Stimulated activated CD4-positive, alpha-beta T cell treated with anti-CD3 and anti-CD28 coated beads, Interleukin-1b, Interleukin-23, amount 100 ng/mL, for 1 hour (primary cell): ENCODE measurements at places on chromosomes 1 and 21.

GRCh38 chr1:92363401-92363800, 64.5 kb downstream of the RPAP2 start:
- DNase-seq: no peak

GRCh38 chr1:242428399-242429190, 95.9 kb downstream of the PLD5 start:
- DNase-seq: no peak

- DNase-seq: peak; percentile 16
Observed at GRCh38 chr1:234065794-234066447, 161.4 kb downstream of the SLC35F3 start.

- no peak for DNase-seq
Observed at GRCh38 chr1:25201006-25201405, 31.3 kb downstream of the SYF2 start.

- DNase-seq: no peak
Observed at GRCh38 chr1:210260096-210260495, 27.5 kb downstream of the SERTAD4 start.

GRCh38 chr1:36542962-36543515, 60.3 kb upstream of the CSF3R start:
- DNase-seq: no peak

- DNase-seq: no peak
Observed at GRCh38 chr1:150484431-150484830, 2.8 kb upstream of the TARS2 start.

GRCh38 chr1:41293779-41294178, 51.7 kb upstream of the SCMH1 start:
- no peak for DNase-seq

DNA sequence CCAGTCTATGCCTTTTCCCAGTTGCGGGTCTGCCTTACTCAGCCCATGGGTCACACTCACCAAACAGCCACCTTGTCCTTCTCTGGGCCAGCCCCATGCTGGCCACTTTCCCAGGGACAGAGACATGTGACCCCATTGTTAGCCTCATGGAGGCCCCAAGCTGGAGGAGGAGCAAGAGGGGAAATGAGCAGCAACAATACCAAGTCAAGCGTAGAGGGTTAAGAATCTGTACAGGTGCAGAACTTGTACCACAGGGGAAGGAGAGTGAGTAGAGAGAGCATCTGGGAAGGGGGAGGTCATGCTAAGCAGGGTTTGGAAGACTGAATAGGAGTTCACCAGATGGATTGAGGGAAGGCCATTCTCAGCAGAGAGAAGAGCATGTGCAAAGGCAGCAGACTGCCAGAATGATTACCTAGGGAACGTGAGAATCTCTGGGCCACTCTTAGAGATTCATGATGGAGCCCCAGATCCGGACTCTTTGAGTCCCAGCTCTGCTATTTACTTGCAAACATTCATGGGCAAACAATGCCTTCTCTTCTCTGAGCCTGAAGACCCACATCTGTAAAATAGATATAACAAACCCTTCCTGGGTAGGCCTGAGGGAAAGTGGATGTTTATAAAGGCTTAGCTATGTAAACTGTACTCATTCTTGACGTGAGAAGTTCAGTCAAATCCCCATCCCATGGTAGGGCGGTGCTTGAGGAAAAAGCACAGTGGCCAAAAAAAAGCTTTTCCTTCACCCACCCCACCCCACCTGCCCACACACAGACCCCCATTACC, 2.8 kb upstream of the SLC2A1 start:
- no peak for DNase-seq

GRCh38 chr1:171783816-171784530, 2.5 kb downstream of the METTL13 start:
- DNase-seq: no peak

GRCh38 chr1:19922015-19922688, 1.3 kb downstream of the PLA2G2E start:
- DNase-seq: no peak

GRCh38 chr1:5945445-5945844, 46.8 kb downstream of the NPHP4 start:
- no peak for DNase-seq

GRCh38 chr1:184387476-184388318, 868 bp downstream of the C1orf21 start:
- DNase-seq: no peak

DNA sequence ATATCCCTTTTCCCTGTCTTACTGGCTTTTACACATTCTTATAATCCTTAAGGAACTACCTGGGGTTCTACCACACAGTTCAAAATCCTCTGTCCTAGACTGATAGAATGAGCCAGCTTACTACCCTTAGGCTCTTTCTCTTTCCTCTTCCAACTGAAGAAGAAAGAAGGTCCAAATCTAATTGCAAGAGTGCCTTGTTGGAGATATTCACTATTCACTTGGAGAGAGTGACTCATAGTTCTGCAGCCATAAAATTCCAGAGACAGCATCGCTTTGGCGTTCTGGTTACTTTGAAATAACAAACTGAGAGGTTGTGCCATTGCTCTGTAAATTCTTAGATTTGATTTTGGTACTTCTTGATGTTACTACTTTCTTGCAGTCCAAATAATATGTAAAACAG, 4.2 kb downstream of the CADM3 start:
- no peak for DNase-seq

- no peak for DNase-seq
Observed at GRCh38 chr1:33872683-33873082, 8.8 kb downstream of the HMGB4 start.

DNA sequence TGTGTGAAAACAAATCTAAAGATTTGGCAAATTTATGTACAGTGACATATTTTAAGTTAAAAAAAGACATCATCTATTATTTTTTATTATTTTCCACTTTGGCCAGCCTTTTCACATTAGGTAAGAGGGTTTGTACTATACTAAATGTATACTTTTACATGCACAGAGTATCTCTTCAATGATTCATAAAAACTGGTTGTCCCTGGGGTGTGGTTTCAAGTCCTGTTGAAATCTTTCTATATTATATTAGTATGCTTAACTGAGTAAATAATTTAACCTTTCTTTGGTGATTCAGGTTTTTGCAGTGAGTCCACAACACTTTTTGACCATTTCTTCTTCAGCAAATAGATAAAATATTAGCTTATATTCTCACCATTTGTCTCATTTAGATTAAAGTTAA, 45.7 kb downstream of the EEIG2 start:
- DNase-seq: no peak

DNA sequence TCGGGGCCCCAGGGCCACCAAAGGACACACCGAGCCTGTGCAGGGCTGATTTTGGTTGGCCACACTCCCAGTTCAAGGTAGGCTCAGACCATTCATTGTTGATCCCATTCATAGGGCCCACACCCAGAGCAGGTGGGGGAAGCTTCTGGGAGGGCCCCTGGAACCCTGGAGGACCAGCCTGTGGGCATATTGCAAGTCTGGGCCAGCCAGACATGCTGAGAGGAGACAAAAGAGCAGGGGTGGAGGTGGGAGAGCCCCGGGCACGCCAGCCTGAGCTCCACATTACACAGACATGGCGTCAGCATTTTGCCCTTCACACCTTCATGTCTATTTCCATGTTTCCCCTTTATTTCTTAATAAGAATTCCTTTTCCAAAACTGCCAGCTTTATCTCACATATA, 25.7 kb downstream of the PMVK start:
- DNase-seq: no peak

DNA sequence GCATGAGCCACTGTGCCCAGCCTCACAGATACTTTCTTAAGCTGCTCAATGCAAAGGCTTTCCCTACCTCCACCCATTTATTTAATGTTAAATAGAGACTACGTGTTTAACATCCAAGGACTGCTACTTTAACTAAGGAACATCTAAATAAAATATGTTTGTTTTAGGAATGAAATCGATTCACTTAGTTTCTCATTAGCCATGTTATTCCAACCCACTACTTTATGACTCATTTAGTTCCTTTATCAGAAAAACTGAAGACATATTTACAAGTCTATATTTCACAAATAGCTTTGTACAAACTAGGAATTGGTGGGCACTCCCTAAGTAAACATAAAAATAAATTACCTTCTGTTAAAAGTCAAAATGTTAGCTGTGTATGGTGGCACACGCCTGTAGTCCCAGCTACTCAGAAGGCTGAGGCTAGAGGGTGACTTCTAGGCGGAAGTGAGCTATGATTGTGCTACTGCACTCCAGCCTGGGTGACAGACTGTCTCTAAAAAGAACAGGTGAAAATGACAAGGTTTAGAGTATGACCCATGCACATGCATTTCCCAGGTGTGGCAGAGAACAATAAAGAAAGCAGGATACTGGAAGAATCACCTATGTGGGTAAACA, 39.9 kb upstream of the AK4 start:
- no peak for DNase-seq

DNA sequence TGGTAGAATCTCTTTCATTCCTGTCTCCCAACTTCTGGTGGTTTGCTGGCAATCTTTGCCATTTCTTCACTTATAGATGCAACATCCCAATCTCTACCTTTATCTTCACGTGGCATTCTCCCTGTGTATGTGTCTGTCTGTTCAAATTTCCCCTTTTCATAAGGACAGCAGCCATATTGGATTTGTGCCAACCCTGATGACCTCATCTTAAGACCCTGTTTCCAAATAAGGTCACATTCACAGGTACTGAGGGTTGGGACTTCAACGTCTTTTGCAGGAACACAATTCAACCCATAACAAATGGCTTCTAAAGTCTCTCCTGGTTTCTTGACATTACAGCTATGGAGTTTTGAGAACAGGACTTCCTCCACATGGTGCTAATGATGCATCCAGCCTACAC, 84.5 kb upstream of the OLIG2 start:
- DNase-seq: no peak

GRCh38 chr1:47225430-47226100, 6.5 kb downstream of the TAL1 start:
- no peak for DNase-seq

DNA sequence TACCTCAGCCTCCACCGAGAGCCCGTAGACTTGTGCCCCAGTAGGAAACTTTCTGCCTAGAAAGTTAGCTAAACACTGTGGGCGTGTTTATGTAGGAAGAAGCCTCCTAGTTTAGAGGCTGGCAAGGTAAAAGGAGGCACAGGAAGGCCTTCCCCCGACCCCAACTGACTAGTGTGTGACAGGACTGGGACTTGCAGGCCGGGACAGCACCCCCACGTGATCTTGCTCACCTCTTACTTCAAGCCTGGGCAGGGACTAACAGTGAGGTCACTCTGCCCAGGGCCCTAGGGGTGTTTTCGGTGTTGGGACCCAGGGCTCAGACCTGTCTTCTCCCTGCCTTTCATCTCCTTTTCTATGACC, 392 bp upstream of the TAGLN2 start:
- no peak for DNase-seq

GRCh38 chr1:54978528-54979326, 1.7 kb upstream of the TMEM61 start:
- no peak for DNase-seq

- no peak for DNase-seq
Observed at GRCh38 chr1:10113501-10113900, 80.7 kb downstream of the UBE4B start.

DNA sequence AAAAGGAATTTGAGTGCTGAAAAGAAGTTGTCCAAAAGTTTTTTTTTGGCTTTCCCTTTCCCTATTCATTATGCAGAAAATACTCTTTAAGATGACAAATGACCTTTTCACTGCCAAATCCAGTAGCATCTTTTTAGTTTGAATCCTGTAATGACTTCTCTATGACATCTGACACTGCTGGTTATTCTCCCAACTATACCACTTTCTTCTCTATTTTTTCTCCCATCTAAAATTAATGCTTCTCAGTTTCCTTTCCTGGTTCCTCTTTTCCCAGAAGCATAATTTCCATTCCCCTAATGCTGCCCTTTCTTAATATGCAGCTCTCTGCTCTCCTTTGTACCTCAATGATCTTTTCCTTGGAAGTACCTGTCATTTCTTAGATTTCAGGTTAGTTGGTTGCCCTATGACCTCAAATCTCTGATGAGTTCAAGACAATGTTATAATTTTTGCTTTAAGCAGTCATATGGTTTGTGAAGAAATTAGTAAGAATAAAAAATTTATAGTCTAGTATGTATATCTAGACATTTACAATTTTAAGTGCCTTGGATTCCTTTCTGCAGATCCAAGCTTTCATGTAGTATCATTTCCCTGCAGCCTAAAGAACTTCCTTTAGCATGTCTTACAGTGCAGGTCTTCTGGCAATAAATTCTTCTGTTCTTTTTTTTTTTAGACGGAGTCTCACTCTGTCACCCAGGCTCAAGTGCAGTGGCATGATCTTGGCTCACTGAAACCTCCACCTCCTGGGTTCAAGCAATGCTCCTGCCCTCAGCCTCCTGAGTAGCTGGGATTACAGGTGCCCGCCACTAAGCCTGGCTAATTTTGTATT, 150.8 kb downstream of the CDC42BPA start:
- DNase-seq: no peak

DNA sequence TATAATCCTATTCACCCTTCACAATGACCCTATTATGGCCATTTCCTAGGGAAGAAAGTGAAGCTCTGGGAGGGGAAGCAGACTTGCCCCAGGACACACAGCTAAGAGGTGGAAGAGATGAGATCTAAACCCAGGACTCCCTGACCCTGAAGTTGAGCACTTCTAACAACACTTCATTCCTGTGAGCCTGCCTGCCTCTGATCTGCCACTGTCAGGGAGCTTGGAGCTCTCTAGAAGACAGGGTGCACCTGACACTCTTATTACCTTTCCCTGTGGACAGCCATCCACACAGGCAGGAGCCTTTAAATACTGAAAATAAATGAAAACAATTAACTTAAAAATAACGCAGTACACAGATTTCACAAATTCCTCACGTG, 599 bp downstream of the MKNK1 start:
- no peak for DNase-seq

DNA sequence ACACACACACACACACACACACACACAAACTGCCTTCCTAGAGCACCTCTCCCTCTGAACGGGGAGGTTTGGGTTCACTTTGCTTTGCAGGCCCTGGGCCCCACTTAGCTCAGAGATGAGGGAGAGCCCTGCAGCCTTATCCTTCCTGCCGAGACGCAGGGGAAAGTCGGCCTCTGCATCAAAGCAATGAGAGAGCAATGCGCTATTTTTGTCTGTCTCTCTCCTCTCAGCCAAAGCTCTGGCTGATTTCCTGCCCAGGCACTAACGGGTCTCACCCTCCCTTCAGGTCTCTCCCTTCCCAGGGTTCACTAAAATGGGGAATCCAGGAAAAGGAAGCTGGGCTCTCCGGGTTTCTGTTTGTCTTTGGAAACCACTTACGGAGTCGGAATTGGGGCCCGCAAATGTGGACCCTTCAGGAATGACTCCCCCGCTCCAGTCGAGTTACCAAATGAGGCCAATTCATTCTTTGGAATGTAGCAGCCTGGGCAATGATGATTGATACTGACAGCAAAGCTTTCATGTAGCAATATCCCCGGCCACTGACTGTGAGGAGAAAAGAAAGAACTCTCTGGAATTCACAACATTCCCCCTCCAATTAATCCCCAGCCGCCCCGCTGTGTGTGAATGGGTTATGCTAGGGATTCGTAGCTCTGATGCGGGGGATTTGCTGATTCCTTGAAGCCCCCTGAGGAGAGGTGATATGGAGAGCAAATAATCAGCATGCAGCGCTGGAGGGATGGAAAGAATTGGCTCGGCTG, 61.5 kb upstream of the WLS start:
- DNase-seq: no peak

DNA sequence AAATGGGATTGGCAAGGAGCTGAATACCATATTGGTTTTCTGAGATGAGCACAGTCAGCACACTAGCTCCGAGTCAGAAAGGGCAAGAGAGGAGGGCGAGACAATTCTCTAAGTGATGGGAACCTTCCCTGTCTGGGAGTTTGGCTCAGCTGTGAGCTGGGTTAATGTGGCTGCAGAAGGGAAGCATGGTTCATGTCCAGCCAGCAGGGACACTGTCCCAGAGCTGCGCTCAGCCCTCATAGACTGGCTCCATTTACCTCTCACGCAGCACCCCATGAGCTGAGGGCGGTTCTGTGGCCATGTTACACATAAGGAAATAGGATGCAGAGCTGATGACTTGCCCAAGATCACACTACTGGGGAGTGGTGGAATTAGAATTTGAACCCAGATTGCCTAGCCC, 15.7 kb upstream of the CPT2 start:
- DNase-seq: no peak
